Putamen (tissue), 1 donor: ENCODE measurements at places on chromosomes 2 and 18.

- no peak for DNase-seq
These were observed 27.9 kb downstream of the ITGA4 start for GRCh38 chr2:181484851-181485637.

- DNase-seq, result no peak
These were observed 664.8 kb downstream of the DCC start for GRCh38 chr18:53004798-53005197.

- DNase-seq, result no peak
These were observed 42.8 kb upstream of the GRB14 start for GRCh38 chr2:164664070-164664469.

DNA sequence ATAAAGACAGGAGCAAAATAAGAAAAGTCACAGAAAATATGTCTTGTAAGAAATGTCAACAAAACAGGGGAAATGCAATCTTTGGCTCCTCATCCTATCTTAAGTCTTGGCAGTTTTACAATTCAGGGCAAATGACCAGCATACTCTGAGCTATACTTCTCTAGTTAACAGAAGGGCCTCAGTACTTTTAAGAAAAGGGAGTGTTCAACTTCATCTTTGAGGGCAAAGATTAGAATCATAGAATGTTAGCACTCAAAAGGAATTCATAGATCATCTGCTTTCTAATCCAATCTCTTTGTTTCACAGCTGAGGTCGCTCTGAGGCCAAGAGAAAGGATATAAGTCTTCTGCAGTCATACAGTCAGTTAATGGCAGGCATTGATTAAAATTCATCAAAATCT is 174.0 kb upstream of the NT5C1B start:
- DNase-seq, result no peak

GRCh38 chr18:26429535-26430226 is 118.7 kb downstream of the KCTD1 start:
- DNase-seq, result no peak

GRCh38 chr2:28664120-28664842 is 87.3 kb upstream of the PPP1CB start:
- no peak for DNase-seq

DNA sequence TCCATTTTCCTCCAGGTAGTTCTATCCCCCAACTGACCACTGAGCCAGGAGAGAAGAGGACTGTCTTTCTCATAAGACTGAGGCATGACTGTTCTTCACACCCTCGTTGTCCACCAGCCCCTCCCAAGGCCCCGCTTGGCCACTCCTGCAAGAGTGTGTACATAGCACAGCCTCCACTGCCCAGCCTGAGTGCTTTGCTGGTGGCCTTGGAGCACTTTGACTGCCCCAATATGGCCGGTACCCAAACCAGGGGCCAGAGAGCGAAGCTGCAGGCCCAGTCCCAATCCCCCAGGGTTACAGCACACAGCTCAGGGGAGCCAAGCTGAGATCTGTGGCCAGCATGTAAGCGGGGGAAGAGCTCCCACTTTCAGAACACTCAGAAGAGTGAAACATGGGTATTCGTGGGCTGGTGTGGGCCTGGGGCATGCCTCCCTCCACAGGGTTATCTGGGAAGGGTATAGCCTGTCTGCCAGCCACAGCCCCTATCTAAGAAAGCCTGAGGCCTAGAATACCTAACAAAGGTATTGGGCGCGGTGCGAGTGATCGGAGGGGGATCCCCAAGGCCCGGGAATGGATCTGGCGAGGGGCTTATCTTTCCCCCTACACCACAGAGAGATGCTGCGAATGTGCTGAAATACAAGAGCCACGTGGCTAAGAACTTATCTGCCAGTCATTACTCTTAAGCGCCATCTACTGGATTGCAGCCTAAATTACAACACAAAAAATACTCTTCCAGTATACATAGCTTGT is 163.8 kb downstream of the WDPCP start:
- DNase-seq, result no peak

GRCh38 chr18:26864658-26865057 is 849 bp downstream of the AQP4 start:
- no peak for DNase-seq

- no peak for DNase-seq
These were observed 71.0 kb upstream of the SP3 start for GRCh38 chr2:174035981-174036742.

DNA sequence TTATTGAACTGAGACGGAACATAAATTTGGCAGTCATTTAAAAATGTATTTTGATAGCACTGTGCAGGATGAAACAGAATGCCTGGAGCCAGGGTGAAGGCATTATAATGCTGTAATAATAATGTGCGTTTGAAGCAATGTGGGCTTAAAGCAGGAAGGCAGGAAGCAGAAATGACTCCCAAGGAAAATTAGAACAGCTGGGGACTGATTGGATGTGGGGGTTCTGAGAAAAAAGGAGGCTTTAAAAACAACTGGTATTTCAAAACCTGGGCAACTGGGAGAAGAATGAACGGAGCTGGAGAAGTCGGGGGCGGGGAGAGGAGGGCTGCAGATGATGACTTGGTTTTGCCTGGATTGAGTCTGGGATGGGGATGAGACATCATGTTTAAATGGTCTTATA is 12.6 kb downstream of the FAM124B start:
- no peak for DNase-seq

GRCh38 chr2:191311-192190 is 72.3 kb downstream of the SH3YL1 start:
- DNase-seq, result no peak

DNA sequence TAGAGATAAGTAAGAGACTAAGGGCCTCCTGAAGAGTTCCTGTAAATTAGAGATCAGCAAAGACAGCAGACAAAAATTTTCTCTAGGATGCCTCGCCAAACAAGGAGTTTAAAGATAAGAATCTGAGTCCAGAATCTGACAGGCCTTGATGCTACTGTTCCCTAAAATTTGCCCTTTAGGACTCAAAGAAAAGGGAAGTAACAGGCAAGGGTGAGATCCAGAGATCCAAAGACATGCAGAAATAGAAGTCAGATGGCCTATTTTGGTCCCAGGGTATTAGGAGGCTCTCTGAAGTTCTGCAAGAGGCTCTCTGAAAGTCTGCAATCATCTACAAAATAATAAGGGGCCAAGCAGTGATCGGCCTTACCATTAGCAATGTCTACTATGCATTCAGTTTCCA is 33.0 kb downstream of the GALNT5 start:
- no peak for DNase-seq

DNA sequence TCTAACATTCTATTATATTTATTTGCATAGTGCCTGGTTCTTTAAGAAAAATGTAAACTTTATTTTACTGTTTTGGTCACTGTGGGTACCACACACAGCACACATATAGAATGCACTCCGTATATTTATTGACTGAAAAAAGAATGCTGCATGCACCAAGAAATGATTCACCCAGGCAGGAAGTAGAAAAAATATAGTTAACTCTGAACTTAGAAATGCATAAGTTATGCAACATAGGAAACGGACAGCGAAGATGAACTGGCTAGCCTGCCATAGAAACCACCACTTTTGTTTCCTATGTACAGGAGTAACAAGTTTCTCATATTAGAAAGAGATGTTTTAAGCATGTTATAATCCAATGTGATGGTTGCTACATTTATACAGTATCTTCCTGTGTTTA is 635.8 kb downstream of the DSC3 start:
- DNase-seq, result no peak

DNA sequence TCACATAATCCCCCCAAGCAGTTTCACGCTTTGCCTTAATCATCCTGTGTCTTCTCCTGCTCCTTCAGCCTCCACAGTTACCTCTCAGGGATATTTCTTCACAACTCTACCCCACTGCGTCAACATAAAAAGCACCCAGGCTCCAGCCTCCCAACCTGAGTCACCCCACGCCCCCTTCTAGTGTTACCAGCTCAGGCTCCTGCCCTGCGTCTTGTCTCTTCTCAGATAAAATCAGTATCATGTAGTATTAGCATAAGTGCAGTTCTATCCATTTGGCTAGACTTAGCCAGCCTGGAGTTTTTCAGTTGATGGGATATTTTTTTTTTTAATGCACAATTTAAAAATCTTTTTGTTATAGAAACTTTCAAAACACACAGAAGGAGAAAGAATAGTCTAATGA is 9.6 kb upstream of the PELI1 start:
- DNase-seq, result no peak

DNA sequence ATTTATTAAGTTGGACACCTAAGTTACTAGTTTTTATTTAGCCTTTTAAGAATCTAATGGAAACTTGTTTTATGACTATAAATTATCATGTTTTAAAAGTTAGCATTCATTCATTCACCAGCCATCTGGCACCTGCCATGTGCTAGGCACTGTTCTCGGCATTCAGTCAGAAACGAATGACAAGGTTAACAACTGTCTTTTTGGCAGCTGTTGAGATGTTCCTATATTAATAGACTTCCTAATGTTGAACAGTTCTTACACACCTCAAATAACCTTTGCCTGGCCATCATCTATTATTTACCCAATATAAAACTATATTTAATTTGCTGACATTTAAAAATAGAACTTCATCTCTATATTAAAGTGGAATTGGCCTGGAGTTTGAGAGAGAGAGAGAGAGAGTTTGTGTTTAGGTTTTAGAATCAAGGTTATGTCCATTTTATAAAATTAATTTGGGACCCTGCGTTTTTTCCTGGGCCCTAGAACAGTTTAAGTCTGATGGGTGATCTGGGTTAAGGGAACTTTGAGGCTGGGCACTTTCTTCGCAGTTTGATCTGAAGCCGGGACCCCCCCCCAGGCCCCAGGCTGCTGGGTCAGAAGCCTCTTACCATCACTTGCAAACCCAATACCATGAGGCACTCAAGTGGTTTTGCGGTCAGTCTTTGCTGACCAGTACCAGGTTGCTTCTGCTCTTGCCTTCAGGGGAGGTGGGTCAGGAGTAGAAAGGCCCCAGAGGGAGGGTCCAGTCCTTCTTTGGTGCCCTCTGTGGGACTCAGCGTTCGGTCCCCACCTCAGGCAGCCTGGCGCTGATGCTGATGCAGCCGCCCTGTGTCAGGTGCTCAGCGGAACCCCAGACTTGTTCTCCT is 48.3 kb upstream of the ASB1 start:
- DNase-seq, result no peak

DNA sequence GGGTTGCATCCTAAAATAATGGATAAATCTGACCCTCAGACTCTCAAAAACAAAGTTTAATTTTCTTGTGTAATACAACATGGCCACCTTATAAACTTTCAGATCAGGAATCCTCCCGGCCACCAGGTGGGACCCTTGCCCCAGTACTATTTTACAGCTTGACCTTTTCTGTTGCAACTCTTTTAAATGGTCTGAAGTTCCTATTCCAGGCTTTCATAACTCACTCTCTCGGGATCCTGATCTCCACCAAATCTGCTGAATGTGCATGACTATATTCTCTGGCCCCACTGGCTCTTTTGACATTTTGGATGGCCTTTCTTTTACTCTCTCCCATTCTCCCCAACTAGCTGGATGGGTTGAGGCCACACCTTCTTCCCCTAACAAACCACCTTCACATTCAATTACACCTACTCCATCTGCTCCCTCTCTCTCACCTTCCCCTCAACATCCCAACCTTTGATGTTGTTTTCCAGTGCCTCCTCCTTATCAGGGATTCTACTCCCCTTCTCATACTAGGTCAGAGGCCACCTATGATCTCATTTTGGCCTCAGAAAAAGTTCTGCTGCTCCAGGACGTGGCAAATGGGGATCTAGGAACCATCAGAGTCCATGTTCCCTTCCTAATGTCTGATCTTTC is 70.8 kb downstream of the SESTD1 start:
- no peak for DNase-seq

DNA sequence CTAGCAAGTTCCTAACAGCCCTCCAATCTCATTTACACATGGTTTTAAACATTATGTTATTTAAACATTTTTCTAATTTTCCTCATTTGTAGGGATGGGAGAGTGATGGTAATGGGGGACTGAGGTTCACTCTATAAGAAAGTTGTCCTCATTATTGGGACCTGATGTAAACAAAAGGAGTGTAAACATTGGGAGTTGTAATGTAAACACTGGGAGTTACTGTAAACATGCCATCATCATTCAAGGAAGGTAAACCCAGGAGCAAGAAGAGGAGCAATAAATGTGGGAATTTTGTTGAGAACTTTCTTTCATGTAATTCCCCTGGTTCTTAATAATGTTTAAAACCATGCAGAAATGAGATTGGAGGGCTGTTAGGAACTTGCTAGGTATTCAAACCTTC is 17.8 kb downstream of the RFTN2 start:
- DNase-seq, result no peak

DNA sequence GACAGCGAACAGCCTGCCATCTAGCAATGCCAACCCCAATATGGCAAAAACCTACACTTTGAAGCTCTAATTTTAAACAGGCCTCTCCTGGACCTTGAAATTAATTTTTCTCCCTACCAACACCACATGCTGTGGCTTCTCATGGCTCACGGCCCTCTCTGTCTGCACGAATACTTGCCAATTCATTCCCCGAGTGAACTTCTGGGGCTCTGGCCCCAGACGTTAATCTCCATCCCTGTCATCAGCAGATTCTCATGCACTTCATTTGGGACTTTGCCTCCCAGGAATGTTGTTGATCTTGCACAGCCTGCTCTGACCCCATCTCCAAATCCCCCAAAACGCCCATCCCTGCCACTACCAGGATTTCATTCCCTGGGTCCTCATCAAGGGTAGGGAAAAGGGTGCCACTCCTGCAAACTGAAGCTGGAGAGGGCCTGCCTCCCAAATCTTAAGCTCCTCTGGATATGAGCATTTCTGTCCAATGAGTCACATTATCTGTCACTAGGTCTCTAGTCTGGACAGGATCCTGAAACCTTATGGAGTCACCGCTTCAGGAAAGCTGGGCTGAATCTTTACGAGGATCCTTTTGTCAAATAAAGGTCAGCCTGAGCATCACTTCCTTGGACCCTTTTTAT is 10.4 kb downstream of the FIGLA start:
- no peak for DNase-seq

- DNase-seq, result no peak
These were observed 19.1 kb upstream of the TEX51 start for GRCh38 chr2:126879348-126880298.

DNA sequence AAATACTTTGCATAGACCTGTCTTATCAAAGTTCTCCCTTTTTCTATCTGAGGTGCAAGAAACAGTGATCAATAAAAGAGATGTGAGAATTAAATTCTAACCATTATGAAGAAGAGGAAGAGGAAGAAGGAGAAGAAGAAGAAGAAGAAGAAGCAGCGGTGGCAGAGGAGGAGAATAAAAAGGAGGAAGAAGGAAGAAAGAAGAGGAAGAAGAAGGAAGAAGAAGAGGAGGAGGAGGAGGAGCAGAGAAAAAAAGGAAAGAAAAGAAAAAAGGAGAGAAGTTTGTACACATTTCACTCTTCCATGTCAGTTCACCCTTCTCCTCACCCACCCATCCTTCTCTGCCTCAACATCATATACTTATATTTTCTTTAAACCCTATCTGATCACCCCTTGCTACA is 68.4 kb downstream of the METTL4 start:
- no peak for DNase-seq

GRCh38 chr2:191666732-191667131 is 11.2 kb upstream of the NABP1 start:
- no peak for DNase-seq
